Hematopoietic multipotent progenitor cell treated with erythropoietin and hydrocortisone succinate and interleukin-3 and kit ligand, for 8 days (in vitro differentiated cells): ENCODE measurements at places on chromosomes 11 and 22.

DNA sequence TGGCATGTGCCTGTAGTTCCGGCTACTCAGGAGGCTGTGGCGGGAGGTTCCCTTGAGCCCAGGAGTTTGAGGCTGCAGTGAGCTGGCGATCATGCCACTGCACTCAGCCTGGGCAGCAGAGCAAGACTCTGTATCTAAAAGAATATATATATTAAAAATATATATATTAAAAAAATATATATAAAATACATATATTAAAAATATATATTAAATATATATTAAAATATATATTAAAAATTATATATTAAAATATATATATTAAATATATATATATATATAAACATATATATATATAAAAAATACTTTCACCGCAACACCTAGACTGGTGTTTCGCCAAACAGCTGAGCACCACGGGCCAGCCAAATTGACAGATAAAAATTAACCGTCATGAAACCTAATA is 8.8 kb downstream of the TTC38 start:
- no peak for DNase-seq

- DNase-seq = no peak
These were observed 2345.8 kb downstream of the LRRC4C start for GRCh38 chr11:39113606-39114005.

GRCh38 chr22:45296628-45297297 is 12.0 kb downstream of the UPK3A start:
- no peak for DNase-seq

GRCh38 chr11:87401653-87402052 is 363.9 kb downstream of the TMEM135 start:
- no peak for DNase-seq

DNA sequence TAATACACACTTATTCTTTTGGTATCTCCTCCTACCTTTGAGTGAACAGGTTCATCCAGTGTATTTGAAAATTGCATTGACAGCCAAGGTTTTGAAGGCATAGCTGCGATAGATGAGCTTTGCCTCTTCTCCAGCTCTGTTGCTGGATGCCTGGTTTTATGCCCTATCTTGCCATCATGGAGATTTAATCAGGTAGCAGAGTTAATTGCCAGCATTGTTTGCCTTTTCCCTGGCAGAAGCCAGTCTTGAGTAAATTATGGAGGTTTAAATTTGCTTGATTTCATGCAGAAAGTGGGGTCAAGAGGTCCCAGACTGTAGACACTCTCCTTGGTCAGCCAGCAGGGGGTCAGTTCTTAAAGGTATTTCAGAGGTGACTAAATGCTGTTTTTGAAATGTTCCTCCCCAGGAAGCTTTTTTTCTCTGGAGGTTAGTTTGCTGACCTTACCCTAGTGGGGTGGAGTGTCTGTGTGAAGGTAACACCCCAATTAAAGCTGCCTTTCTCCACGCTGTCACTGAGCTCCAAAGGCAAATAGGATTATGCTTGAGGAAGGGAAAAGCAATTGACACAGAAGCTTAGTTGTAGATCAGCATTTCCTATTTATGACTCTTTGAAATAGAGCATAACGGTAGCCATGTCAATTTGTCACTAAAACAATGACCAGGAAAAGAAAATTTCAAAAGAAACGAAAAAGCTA is 96.0 kb downstream of the EXT2 start:
- DNase-seq = no peak

DNA sequence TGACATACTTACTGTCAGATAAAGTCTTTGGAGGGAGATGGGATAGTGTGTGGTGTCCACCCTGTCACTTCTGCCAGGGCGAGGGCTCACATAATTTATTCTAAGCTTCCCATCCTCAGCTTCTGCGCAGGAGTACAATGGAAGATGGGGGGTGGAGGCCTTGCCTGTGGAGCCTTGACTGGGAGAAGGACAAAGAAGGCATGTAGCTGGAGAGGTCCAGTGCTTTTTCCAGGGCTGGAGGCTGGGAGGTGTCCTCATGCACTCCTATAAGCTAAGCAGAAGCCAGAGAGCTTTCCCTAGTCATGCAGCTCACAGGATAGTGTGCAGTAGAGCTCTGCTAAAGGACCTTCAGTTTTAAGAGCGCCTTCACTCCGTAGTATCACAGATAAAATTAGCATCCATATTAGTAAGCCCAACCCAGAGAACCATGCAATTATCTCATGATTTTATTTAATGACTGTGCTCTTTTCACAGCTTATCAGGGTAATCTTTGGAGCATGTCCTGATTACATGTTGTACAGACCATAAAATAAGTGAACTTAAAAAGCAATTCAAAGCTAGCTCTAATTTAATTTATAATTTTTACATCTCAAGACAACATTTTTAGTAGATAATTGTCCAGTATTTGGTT is 148.3 kb downstream of the TEAD1 start:
- DNase-seq = no peak

DNA sequence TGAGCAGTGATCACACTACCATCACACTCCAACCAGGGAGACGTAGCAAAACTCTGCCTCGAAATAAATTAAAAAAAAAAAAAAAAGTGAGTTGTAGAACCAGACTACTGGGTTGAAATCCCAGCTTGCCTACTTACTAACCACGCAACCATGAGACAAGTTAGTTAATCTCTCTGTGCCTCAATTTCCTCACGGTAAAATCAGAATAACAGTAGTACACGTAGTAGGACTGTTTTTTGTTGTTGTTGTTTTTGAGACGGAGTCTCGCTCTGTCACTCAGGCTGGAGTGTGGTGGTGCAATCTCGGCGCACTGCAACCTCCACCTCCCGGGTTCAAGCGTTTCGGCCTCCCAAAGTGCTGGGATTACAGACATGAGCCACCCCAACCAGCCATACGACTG is 14.2 kb downstream of the RAB6A start:
- no peak for DNase-seq
